ENCODE measurements at places on chromosomes 12 and 14.

- DNase-seq, result no peak
Measured at GRCh38 chr14:76186308-76187027, 34.7 kb downstream of the GPATCH2L start.

GRCh38 chr14:79947440-79948054 lies 263.8 kb downstream of the DIO2 start:
- no peak for DNase-seq

- DNase-seq, result no peak
Measured at GRCh38 chr14:66288511-66288910, 197.7 kb upstream of the CCDC196 start.

- no peak for DNase-seq
Measured at GRCh38 chr14:76868454-76869170, 42.4 kb downstream of the LRRC74A start.
